Glomerular endothelial cell (primary cell): ENCODE measurements at places on chromosomes 1 and 21.

- no peak for DNase-seq
Observed at GRCh38 chr1:59229138-59229537, 67.8 kb upstream of the FGGY start.

DNA sequence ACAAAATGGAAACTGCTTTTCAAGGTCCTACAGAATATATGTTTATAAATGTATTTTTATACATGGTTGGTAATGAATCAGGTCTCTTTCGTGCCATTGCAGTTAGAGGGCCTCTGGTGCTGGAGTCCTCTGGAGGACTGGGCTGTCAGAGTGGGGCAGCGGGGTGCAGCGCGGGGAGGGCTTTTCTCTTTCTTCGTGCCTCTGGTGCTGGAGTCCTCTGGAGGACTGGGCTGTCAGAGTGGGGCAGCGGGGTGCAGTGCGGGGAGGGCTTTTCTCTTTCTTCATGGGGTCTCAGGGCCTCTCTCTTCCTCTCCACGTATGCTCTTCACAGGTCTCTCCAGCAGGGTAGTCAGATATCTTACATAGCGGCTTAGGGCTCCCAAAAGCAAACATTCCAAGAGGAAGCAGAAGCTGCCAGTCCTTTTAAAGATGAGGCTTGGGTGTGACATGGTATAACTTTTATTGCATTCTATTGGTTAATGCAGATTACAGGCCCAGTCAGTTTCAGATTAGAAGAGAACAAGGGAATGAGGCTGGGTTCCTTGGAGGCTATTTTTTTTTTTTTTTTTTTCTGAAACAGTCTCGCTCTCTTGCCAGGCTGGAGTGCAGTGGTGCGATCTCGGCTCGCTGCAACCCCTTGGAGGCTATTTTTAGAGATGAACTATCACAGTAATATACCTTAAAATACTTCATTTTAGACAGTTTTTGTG is 13.1 kb downstream of the SDCCAG8 start:
- DNase-seq = no peak

DNA sequence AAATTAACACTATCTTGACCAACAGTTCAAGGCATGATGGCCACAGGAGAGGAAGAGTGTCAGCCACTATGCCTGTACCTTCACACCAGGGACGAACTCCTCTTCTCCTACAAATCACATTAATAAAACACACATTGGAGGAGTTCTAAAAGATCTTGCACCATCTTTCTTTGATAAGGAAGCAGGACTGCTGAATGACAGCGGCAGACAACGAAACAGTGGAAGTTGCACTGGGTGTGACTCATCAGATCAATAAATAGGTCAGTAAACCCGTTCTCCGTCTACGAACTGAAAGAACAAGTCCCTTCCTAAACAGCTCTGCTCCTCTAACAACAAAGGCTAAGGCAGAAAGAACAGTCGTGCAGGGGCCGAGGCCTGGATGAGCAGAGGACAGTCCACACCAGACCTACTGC is 23.1 kb downstream of the UBE2G2 start:
- no peak for DNase-seq

DNA sequence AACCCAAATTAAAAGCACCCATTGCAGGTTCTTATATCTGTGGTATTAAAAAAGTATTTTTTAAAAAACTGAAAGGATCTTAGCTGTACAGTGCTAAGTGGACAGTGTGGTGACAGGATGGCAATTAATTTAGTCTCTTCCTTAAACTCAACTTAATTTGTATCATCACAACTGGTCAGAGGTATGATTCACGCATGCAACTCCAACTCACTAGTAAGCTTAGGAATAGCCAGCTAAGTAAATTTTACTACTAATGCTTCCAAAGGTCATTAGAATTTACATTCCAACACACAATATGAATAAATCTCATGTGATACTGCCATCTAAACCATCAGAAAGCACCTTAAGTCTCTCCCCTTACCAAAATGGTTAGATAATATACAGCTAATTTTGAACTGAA is 35.4 kb downstream of the ENAH start:
- DNase-seq = no peak

DNA sequence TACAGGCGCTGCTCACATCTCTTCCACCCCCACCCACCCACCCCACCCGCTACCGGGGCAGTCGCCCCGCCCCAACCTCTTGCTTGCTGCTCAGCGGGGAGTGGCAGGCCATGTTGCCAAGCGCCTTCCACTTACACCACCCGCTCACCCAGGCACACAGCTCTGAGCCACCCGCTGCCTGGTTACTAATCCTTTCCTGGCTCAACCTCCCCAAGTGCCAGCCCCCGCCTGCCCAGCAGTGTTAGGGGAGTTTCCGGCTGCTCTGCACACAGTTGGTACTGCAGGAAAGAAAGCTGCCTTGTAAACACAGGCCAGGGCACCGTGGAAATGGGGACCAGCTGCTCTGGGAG is 56.2 kb downstream of the LACTBL1 start:
- no peak for DNase-seq
